ENCODE measurements at places on chromosomes 2 and 18. TPM values are rescaled to one million over a fixed set of nuclear protein-coding genes. Genes with fewer than 3 reads are reported as not detected.

Gene TMEM131
- 15.5 TPM for total RNA-seq

Gene RUFY4
- total RNA-seq, result not detected

Gene NEU4
- total RNA-seq, result 0.14 TPM

Gene CHST9
- total RNA-seq, result not detected

Gene TCF23
- total RNA-seq, result not detected

Gene ANKRD30BL
- total RNA-seq, result not detected

Gene PRKAG3
- total RNA-seq, result not detected

Gene PER2
- 3.3 TPM for total RNA-seq

Gene HAAO
- total RNA-seq, result not detected

Gene CPLX4
- total RNA-seq, result not detected

Gene MEIS1
- total RNA-seq, result 3.8 TPM

Data from A549 treated with RU486 at 1 μM for 4 hours (cell line).